ENCODE measurements at places on chromosomes 1 and 21. TPM values are rescaled to one million over a fixed set of nuclear protein-coding genes. Genes with fewer than 3 reads are reported as not detected.

The PROK1 gene
- total RNA-seq, result not detected

The KCNN3 gene
- not detected for total RNA-seq

The BARHL2 gene
- not detected for total RNA-seq

The BACE2 gene
- total RNA-seq, result 33.4 TPM

The GRIK3 gene
- not detected for total RNA-seq

The TBX15 gene
- total RNA-seq, result 0.99 TPM

The WLS gene
- total RNA-seq, result 156 TPM

The SHE gene
- total RNA-seq, result under 0.01 TPM

The SPRR2A gene
- total RNA-seq, result not detected

The GPR25 gene
- total RNA-seq, result not detected

The RABGGTB gene
- 75.0 TPM for total RNA-seq

The CELA3A gene
- not detected for total RNA-seq

The ETV3 gene
- total RNA-seq, result 11.3 TPM

The TTC22 gene
- total RNA-seq, result not detected

The NOTCH2 gene
- 204 TPM for total RNA-seq

The RHOU gene
- total RNA-seq, result 20.8 TPM

The RNU1-1 gene
- under 0.01 TPM for total RNA-seq

The PFKFB2 gene
- total RNA-seq, result 6.2 TPM

The EDARADD gene
- total RNA-seq, result not detected

The FCRLA gene
- total RNA-seq, result 0.17 TPM

The TBX19 gene
- total RNA-seq, result 0.26 TPM

The PLPPR5 gene
- total RNA-seq, result not detected

The GSTM4 gene
- 10.5 TPM for total RNA-seq

The ATXN7L2 gene
- total RNA-seq, result 1.5 TPM

The ATF6 gene
- total RNA-seq, result 25.3 TPM

The CADM3 gene
- 2.1 TPM for total RNA-seq

The KRTAP13-3 gene
- total RNA-seq, result not detected

The ANGPTL7 gene
- total RNA-seq, result 1.5 TPM

The TMOD4 gene
- not detected for total RNA-seq

The RGS13 gene
- total RNA-seq, result not detected

The SELE gene
- total RNA-seq, result not detected

The SPAG17 gene
- under 0.01 TPM for total RNA-seq

The APP gene
- total RNA-seq, result 633 TPM

The LCE2C gene
- not detected for total RNA-seq

The SLC35F3 gene
- not detected for total RNA-seq

The TPTE gene
- not detected for total RNA-seq

The DNASE2B gene
- total RNA-seq, result not detected

The SLC6A17 gene
- under 0.01 TPM for total RNA-seq

The KCNE2 gene
- total RNA-seq, result not detected

The IFNLR1 gene
- under 0.01 TPM for total RNA-seq

The SLC30A10 gene
- total RNA-seq, result not detected

The IL12RB2 gene
- not detected for total RNA-seq

The B3GALNT2 gene
- 47.0 TPM for total RNA-seq

The DPH2 gene
- total RNA-seq, result 12.8 TPM

The SPATA1 gene
- total RNA-seq, result 1.7 TPM

The NHLH1 gene
- not detected for total RNA-seq

The SPATA45 gene
- 0.51 TPM for total RNA-seq

The SH2D5 gene
- total RNA-seq, result 2.3 TPM

Data from fibroblast of lung (primary cell).